Cortex of kidney (tissue), 1 donor: ENCODE measurements at places on chromosomes 4 and X.

GRCh38 chr4:10032625-10033024 is 11.3 kb upstream of the SLC2A9 start:
- no peak for DNase-seq

DNA sequence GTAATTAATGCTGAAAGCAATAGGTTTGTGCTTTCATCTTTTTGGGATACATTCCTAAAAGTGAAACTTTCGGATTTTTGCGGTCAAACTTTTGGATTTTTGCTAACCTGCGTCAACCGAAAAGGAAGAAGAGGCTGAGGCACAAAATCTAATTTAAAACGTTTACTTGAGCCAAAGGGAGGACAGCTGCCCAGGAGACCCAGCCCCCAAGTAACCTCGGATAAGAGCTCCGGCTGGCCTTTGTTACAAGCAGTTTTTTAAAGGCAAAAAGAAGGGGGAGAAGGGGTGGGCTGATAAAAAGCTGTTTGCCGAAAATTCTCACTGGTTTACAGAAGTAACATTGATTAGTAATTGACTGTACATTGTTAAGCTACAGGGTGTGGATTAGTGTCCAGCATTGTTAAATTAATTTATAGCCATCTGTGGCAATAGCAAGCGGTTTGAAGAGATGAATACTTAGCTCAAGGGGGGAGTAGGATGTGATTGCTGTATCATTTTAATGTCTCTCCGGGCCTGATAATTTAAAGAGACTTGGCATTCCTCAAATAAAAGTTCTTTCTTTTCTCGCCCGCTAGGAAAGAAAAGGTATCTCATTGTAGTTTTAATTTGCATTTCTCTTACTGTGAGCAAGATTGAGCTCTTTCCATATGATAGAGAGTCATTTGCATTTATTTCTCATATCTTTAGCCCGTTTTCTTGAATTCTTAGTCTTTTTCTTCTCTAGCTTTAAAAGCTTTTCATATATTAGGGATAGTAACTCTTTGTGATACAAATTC is 59.1 kb upstream of the USP9X start:
- DNase-seq, result no peak

- DNase-seq, result no peak
These were observed 81.9 kb upstream of the PDHA2 start for GRCh38 chr4:95758001-95758400.

GRCh38 chrX:86263526-86263925 is 115.3 kb downstream of the DACH2 start:
- no peak for DNase-seq

DNA sequence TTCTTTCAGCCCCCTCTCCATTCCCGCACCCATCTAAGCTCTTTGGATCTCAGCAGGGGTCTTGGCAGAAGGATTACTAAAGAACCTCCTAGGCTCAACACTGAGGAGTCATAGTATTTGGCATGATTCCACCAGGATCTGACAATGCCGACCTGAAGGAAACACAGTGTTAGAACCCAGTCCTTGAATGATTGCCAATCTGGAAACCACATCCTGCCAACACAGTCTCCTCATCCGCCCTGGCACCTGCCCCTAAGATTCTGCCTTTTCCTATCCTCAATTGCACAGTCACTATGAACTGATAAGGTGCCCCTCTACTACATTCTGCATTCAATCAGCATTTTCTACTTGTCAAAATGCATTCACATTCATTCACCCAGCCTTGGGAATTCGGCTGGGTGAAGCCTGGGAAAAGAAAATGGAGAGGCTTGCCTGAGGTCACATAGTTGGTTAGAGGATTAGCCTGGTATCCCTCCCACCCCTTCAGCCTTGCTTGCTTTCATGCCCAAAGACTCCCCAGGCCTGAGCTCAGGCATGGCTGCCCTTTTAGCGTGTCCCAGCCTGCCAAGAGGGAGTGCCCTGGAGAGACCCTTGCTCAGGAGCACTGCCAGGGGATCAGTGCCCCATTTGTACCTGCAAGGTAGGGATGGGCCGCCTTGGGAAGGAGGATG is 2.2 kb upstream of the CLDN2 start:
- no peak for DNase-seq

DNA sequence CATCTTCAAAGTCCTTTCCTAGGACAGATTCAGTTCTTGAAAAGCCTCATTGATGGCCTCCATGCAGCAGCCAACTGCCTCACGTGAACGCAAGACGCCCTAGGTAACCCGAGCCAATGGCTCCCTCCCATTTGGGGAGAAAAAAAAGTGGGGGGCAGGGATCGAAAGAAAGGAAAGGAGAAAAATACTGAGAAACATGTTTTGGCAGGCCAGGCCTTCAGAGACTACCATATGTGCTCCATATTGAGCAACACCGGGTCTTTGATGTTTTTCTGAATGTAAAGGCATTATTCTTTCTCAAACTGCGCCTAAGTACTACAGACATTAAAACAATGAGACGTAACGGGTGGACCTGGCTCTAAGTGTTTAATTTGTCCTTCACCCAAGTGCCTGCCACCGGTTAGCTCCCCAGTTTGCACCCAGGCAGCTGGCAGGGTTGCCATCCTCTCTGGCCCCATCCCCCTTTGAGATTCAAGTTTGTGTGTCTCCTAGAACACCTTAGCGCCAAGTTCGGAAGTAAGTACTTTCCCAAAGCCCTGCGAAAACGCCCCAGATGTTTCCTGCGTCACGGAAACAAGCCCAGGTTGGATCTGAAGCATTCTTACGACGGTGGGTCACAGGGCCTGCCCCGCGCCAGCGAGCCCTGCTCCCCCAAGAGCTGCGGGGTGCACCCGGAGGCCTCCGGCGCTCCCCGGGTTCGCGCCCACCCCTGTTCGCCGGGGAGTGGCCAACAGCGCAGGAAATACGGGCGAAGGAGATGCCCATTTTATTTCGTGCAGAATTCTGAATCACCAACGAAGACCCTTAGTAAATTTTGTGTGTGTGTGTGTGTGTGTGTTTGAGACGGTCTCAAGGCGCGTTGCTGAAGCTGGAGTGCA is 30.1 kb downstream of the HAND2 start:
- no peak for DNase-seq

- DNase-seq, result no peak
These were observed 708.6 kb downstream of the C4orf33 start for GRCh38 chr4:129804461-129804981.

DNA sequence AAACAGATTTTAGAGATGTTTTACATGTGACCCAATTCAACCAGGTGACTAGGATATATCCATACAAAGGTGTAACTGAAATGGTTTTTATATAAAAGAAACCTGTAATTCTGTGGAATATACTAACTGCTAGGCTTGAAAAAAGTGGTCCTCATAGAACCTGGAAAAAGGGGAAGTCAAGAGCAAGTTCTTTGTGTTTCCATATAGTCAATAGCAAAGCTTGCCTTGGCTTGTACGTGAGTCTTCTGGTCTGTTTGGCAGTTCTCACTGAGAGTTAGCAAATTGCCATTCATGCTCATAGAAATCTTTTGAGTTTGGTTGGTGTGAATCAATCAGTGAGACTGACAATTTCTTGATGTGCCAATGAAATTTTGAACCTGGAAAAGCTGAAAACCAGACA is 79.4 kb upstream of the SMIM10 start:
- no peak for DNase-seq

GRCh38 chr4:172547724-172548123 is 620.9 kb upstream of the GALNT7 start:
- no peak for DNase-seq

DNA sequence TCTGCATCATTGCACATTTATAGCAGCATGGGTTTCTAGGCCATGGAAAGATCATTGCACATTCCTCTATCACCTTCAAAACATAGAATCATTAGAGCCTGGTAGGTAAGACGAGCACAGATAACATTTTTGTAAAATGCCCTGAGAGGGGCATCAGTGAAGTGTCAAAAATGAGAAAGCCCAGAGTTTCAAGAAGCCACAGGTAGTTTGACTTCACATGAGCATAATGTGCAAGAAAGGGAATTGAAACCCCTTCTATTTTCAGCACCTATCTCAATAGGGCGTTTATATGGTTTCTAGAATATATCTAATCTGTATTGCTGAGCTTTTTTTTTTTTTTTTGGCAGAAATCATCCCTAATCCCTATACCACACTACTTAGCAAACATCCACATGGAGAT is 2441.7 kb downstream of the ARAP2 start:
- no peak for DNase-seq

DNA sequence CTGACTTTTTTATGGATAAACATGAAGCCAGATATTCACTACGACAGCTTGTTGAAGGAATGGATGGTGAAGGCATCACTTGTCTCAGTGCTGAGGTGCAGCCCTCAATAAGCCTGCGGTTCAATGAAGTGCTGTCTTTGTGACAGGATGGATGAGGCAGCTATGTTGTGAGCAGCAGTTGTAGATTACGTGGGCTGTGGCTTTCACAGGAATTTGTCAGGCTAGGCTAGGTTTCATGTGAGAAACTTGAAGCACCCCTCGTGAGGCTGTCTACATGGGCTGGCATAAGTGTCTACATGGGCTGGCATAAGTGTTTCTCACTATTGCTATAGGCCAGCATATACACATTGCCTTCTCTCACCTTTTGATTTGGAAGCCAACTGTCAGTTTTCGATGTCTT is 1050.0 kb downstream of the ADGRL3 start:
- no peak for DNase-seq

- DNase-seq, result no peak
These were observed 859.4 kb upstream of the FTHL17 start for GRCh38 chrX:31931225-31931624.

GRCh38 chrX:131308980-131309379 is 19.9 kb upstream of the IGSF1 start:
- no peak for DNase-seq

DNA sequence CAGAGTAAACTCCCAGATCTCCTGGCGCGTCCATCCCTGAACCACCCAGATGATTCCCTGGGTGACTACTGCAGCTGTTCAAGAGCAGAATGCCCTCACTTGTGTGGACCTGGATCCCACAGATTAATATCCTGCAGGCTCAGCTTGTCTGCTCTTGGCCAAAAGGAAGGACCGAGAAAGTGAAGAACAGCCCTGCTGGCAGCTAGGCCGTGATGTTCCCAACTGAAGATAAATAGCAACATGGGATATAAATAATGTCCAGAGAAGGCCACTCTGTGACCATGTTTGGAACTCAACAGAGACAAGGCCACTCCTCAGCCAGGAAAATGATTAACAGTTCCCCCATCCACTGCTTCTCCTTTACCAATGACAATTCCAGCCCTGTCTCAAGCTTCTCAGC is 21.5 kb downstream of the SUPT20HL2 start:
- DNase-seq, result no peak

DNA sequence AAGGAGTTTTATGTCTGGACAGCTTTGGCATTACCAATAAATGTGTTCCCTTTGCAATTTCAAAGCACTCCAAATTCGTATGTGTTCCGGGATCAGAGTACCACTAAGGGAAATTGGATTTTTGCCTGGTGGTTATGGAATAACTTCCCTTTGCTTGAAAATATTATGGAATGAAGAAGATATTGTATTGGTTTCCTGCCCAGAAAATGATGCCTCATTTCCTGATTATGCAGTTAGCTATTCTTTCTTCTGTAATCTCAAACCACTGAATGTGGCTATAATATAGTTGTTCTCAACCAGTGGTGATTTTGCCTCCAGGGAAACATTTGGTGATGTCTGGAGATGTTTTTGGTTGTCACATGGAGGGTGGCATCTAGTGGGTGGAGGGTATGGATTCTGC is 142.9 kb downstream of the PCDH7 start:
- no peak for DNase-seq

DNA sequence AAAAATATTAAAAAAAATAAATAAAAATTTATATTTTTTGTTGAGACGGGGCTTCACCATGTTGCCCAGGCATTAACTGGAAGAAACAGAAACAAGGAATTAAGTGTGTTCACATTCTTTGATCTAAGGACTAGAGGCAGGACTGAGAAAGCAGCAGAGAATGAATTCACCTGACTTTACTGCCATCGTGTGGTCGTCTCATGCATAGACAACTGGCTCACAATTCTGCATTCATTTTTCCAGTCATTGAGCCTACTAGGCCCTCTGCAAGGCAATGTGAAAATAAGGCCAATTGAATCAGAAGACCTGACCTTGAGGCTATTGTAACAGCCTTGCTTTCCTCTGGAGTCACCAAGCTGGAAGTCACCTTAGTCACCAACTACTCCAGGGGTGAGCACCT is 37.4 kb downstream of the LHFPL1 start:
- DNase-seq, result no peak

DNA sequence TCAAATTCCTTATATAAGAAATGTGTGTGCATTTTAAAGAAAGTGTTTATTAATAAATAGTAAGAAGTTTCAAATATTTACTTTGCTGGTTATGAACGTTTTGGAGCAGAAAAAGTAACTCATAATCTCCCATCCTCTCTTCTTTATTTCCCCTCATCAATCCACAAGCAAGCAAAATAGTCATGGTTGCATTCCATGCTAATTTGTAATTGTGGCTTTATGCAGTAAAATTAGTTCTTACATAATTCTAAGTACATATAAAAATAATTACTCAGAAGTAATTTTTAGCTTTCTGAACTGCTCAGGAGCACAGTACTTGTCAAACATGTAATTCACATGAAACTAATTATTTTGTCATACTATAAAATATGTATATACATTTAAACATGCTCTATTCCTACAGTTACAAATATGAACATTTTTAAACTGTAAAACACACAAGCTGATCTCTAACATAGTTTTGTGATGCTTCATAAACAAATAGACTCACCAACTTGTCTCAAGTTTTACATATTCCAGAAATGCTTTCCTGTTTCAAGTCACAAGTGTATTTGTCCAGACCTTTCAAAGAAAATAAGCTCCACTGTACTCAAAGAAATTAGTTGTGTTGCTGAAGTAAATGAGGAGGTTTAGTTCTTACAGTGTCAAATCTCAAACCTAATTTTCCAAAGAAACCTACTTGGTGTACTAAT is 218.9 kb downstream of the PABPC4L start:
- DNase-seq, result no peak

GRCh38 chr4:186999686-187000085 is 276.0 kb upstream of the FAT1 start:
- no peak for DNase-seq

DNA sequence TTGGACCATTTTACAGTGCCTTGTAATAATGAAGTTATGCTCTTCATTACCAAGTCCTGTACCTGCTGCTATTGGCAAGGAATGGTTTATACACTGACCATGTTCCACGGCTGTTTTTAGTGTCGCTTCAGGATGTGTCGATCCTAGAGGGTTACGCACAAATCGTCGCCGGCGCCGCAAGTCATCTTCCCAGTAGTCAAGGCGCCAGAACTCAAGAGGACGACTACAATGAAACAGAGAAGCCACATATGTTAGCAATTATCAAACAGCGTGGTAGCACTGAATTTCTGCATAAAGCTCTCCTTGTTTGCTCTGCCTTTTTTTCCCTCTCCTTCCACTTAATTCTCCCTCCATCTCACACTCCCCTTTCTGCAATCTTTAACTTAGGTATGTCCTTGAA is 17.0 kb downstream of the MAB21L2 start:
- DNase-seq, result no peak

DNA sequence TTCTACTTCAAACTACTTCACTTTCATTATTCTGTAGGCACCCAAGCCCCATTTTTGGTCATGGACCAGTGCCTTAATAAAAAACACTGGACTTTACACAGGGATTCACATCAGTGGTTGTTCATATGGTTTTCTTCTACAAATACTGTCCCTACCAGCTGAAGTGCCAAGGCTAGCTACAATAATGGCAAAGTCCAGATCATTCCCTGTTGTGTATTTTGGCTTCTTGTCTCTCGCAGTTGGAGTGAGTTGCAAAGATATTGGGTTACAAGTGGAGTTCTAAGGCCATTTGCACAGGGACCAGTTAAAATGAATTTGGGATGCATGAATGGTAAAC is 16.7 kb upstream of the ANKRD17 start:
- DNase-seq, result no peak
